ENCODE measurements at places on chromosomes 5 and 9.
A peak's percentile ranks its signal among the peaks of the same experiment; 100 is the strongest.

DNA sequence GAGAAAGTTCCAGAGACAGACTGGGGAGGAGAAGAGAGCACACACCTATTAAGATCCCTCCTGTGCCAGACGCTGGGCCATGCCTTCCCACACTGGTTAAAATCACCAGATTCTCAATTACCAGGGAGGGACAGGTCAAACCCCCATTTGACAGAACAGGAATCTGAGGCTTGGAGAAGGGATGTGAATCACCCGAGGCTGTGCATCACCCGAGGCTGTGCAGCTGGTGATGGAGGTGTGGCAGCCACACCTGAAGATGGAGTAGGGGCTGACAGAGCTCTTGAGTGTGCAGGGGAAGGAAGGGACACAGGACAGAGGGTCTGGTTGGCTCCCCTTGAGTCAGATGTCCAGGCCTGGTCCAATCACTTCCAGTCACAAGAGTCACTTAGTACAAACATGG is 70.6 kb downstream of the LMX1B start:
- DNase-seq = no peak

- peak; percentile 8 for DNase-seq
Observed at GRCh38 chr9:91905991-91906469, 44.0 kb downstream of the ROR2 start.

DNA sequence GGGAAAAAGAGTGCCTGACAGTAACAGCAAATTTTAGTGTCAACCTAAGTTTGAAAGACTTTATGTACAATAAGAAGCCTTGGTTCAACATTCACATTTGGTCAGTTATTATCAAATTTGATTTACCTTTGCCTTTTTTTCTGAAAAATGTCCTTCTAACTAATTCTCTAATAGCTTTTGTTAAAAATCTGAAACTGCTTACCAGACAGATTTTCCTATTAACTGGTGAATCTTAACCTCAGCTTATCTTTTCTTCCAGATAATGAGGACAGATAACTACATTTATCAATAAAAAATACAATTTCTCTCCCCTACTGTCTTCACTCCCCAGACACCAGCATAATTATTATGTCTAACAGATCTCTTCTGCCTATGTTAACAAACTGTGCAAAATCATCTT is 988.5 kb downstream of the CDH18 start:
- DNase-seq = no peak

DNA sequence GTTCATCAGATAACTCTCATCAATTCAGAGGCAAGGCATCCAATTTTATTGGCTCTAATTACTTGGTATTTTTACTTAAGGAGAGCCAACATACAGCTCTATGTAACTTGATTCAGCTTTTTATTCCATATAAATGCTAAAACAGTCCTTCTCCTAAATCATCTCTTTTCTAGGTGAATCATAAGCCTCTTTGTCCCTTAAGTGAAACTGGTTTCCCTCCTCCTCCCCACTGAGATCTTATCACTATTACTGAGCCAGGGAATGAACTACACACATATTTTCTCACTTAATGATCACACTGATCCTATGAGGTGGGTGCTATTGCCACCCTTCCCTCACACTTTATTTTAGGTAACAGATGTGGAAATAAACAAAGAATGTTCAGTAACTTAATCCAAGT is 1143.8 kb downstream of the MAT2B start:
- no peak for DNase-seq

- DNase-seq = no peak
Observed at GRCh38 chr9:93037476-93037971, 21.0 kb upstream of the SUSD3 start.

GRCh38 chr5:11214864-11215644 is 454.0 kb upstream of the DAP start:
- no peak for DNase-seq

DNA sequence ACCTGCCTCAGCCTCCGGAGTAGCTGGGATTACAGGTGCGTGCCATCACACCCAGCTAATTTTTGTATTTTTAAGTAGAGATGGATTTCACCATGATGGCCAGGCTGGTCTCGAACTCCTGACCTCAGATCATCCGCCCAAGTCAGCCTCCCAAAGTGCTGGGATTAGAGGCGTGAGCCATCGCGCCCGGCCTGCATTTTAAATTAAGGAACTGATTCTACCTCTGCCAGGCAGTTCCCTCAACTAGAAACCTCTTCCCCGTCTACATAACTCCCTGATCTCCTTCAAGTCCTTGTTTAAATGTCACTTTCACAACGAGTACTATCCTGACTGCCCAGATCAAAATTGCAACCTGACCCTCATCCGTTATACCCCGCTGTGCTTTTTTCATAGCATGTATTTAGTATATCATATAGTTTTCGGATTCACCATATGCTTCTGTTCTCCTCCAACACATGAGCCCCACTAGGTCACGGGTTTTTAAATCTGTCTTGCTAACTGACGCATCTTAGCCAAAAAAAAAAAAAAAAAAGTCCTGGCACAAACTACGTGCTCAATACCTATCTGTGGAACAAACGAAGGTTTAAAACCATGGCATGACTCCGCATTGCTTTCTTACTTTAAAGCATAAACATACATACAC is 858 bp upstream of the SOWAHA start:
- DNase-seq = no peak

GRCh38 chr5:172593721-172594235 is 47.3 kb upstream of the NEURL1B start:
- DNase-seq = no peak

DNA sequence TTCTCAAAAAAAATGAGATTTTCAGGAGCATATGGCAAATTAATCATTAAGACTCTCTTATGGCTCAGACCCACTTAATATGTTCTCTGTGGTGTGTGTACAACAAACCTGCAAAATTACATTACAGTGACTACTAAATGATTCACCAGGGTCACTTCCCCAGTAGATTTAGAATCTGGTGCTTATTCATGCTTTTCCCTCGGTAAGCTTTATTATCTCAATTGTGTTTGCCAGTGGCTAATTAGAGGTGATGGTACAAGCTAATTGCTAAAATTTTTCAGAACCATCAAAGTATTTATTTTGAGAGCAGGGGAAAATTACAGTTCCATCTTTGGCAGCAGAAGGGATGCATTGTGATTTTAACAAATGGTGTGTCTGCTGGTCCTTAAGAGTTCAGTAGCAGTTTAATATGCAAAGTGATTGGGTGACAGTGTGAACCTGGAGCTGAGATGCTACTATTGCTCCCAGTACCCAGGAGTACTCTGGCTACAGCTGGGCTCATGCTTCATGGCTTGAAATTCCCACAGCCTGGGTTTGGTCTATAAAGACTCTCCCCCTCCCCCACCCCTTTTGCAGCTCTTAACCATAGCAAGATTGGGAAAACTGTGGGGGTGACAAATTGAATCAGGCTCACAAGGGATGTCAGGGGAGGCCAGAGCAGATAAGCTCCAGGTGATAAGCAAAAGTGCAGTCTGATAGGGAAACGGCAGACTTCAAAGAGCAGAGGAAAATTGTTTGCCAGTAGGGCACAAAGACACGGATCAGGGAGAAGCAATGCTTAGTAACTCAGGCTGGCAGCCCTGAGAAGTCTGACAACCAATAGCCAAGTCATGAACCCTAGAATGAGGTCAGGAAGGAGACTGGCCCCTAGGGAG is 92.8 kb upstream of the RAD23B start:
- no peak for DNase-seq

GRCh38 chr5:80964491-80964890 is 4.3 kb downstream of the RASGRF2 start:
- no peak for DNase-seq

GRCh38 chr5:124865066-124865465 is 118.6 kb upstream of the ZNF608 start:
- no peak for DNase-seq

Measured in nucleus accumbens (tissue), 56 donors.